ENCODE measurements at places on chromosomes 6 and 20. TPM values are rescaled to one million over a fixed set of nuclear protein-coding genes. Genes with fewer than 3 reads are reported as not detected.
A peak's percentile ranks its signal among the peaks of the same experiment; 100 is the strongest.

Gene CYP39A1
- total RNA-seq = 5.4 TPM

DNA sequence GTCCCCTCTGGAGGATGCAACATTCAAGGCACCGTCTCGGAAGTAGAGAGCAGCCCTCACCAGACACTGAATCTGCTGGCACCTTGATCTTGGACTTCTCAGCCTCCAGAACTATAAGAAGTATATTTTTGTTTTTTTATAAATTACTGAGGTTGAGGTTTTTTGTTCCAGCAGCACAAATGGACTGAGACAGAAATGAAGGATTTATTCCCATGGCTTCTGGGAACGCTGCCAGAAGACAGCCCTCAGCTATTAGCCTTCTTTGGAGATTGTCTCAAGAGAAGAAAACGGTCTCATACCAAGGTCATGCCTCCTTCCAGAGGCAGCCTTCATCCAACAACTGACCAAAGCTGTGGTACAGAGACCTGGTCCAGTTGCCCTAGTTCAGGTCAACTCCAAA, 85.4 kb downstream of the CHMP4B start:
- no peak for DNase-seq

- DNase-seq = no peak
Measured at GRCh38 chr6:129767776-129768485, 58.0 kb upstream of the ARHGAP18 start.

Gene SPTLC3
- total RNA-seq = 6.8 TPM

Gene ENPP3
- 0.16 TPM for total RNA-seq

- DNase-seq = no peak
Measured at GRCh38 chr6:94045099-94045829, 625.9 kb upstream of the EPHA7 start.

GRCh38 chr6:41439524-41440418, 104.4 kb downstream of the NCR2 start:
- no peak for DNase-seq

DNA sequence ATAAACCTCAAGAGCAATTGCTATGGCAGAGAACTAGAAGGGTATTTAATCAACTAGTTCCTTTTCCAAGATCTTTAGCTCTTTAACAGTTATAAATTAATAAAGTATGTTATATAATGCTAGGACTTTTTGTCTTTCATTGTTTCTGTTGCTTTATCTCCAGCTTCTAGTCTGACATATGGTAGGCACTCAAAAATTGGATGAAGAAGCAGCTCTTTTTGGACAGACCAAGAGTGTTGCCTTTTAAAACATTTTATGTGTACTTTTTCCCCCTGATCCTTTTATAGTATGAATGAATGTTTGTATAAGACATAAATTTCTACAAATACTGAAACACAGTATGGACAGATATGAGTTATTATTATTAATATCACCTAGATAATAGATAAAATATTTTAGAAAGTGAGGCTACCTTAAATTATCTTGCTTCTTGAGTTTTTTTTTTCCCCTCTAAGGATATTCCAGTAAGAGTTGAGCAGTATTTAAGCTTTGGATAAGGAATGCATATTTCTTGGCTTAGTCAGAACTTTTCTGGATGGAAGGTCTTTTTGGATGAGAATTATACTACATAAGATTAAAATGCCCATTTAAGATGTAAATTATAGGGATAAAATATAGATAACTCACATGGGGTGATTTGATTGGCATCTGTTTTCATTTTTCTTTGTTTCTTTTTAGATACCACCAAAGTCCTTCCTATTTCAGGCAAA, 16.6 kb downstream of the LAMA2 start:
- DNase-seq = no peak

- DNase-seq = no peak
Measured at GRCh38 chr6:40164345-40164755, 230.1 kb upstream of the MOCS1 start.

- no peak for DNase-seq
Measured at GRCh38 chr6:135402311-135402710, 95.2 kb downstream of the AHI1 start.

Gene NUP43
- total RNA-seq = 27.7 TPM

DNA sequence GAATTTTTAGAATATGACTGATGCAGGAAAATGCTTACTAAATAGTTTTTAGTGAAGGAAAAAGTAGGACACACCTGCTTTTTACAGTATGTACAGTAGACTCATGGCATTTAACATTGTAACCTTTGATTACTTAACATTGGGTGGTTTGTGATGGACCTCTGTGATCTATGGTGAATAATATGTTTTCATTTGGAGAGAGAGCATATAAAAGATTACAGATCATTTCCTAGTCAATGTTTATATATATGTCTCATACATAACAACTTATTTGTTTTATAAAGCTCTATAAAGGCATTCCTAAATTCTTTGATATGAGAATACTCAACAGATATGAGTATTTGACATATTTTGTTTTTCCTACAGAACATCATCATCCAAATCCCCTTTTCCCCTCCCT, 129.3 kb upstream of the PDE7B start:
- DNase-seq = no peak

GRCh38 chr6:7122684-7123083, 14.9 kb downstream of the RREB1 start:
- DNase-seq = no peak

GRCh38 chr20:2179949-2180348, 78.3 kb downstream of the STK35 start:
- no peak for DNase-seq

GRCh38 chr6:82353848-82354247, 9.8 kb upstream of the TPBG start:
- DNase-seq = no peak

Gene FOXC1
- total RNA-seq = 5.5 TPM

Gene E2F1
- total RNA-seq = 3.7 TPM

Gene CGA
- total RNA-seq = 5.6 TPM

Gene RSPO3
- 0.94 TPM for total RNA-seq

Gene TCF21
- total RNA-seq = 18.2 TPM

Gene AARS2
- 9.6 TPM for total RNA-seq

DNA sequence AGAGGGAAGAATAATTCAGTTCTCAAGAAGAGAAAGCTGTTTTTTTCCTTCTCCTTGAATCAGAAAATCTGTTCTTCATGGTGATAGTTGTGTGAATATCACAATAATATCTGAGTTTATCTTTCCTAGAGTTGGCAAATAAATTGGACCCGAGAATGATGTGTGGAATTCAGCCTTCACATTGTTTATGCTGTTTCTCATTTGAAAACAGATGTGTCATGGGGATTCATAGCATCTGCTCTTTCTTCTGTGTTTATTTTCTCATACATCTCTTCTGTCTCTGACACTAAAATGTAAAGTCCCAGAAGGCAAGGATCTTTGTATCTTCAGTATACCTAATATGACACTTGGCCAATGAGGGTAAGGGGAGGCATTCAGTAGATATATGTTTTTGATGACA, 103.6 kb upstream of the SGK1 start:
- DNase-seq = no peak

Gene REPS1
- 29.0 TPM for total RNA-seq

Gene PRL
- total RNA-seq = not detected

Gene NKX2-2
- total RNA-seq = not detected

Gene SEMG1
- not detected for total RNA-seq

DNA sequence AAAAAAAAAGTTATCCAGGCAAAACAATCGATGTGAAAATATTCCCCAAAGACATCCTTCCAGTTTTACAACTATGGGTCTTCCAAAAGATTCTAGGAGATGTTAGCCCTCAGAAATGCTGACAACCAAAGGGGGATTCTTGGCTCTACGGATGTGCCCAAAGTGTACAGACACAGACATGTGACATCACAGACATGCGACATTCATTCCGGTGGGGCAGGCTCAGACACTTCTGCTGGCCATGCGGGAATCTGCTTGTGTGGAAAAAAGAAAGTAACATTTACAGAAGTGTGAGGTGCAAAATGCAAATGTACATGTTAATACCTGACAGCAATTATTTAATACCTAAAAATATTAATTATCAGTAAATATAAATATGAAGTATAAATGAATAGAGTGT, 268.6 kb downstream of the FOXC1 start:
- DNase-seq = no peak

GRCh38 chr6:119273272-119274196, 76.0 kb downstream of the MAN1A1 start:
- DNase-seq = no peak

GRCh38 chr20:61364147-61364546, 112.1 kb downstream of the CDH4 start:
- DNase-seq = no peak

GRCh38 chr6:23728707-23729106, 397.3 kb upstream of the NRSN1 start:
- DNase-seq = peak; percentile 21

Gene SIGLEC1
- 23.9 TPM for total RNA-seq

DNA sequence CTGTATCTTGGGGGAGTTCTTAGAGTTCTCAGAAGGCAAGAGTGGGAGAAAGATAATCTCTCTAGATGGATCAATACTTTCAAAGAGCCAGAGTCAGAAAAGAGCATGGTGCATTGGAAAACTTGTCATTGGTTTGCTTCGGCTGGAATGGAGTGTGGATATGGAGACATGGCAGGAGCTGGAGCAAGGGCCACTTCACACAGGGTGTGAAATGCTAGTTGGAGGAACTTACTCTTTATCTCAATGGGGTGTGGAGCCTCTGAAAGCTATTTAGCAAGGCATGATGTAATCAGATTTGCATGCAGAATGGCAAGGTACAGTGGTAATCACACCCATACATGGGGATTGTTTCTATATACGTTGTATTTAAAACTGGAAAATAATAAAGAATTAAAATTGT, 31.5 kb upstream of the PAQR8 start:
- no peak for DNase-seq

Gene PTK6
- total RNA-seq = not detected

- no peak for DNase-seq
Measured at GRCh38 chr6:88588938-88589337, 374.5 kb downstream of the RNGTT start.

Gene RIPOR2
- 5.4 TPM for total RNA-seq

- no peak for DNase-seq
Measured at GRCh38 chr20:50679753-50680104, 11.6 kb downstream of the RIPOR3 start.

Gene LAMA2
- 120 TPM for total RNA-seq

GRCh38 chr6:156448579-156448978, 328.6 kb upstream of the ARID1B start:
- DNase-seq = no peak
